ENCODE measurements at places on chromosomes 7 and 10.

DNA sequence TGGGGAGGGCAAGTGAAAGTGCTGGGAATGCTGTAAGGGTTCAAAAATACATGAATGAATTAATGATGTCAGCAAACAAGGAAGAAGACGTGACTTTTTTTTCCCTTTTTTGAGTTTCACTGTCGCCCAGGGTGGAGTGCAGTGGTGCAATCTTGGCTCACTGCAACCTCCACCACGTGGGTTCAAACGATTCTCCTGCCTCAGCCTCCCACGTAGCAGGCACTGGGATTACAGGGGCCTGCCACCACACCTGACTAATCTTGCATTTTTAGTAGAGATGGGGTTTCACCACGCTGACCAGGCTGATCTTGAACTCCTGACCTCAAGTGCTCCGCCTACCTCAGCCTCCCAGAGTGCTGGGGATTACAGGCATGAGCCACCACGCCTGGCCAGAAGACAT is 30.0 kb downstream of the DENND10 start:
- no peak for DNase-seq

- DNase-seq = no peak
Observed at GRCh38 chr7:41566581-41566980, 136.3 kb downstream of the INHBA start.

GRCh38 chr7:14177876-14178275 is 188.4 kb upstream of the ETV1 start:
- DNase-seq = no peak

- no peak for DNase-seq
Observed at GRCh38 chr7:38928506-38928905, 19.5 kb upstream of the VPS41 start.

- DNase-seq = no peak
Observed at GRCh38 chr7:100486111-100486636, 2.4 kb downstream of the NYAP1 start.

- no peak for DNase-seq
Observed at GRCh38 chr7:129514683-129515082, 12.4 kb downstream of the SMKR1 start.

GRCh38 chr7:73606801-73607691 is 17.3 kb downstream of the MLXIPL start:
- peak; percentile 64 for DNase-seq

DNA sequence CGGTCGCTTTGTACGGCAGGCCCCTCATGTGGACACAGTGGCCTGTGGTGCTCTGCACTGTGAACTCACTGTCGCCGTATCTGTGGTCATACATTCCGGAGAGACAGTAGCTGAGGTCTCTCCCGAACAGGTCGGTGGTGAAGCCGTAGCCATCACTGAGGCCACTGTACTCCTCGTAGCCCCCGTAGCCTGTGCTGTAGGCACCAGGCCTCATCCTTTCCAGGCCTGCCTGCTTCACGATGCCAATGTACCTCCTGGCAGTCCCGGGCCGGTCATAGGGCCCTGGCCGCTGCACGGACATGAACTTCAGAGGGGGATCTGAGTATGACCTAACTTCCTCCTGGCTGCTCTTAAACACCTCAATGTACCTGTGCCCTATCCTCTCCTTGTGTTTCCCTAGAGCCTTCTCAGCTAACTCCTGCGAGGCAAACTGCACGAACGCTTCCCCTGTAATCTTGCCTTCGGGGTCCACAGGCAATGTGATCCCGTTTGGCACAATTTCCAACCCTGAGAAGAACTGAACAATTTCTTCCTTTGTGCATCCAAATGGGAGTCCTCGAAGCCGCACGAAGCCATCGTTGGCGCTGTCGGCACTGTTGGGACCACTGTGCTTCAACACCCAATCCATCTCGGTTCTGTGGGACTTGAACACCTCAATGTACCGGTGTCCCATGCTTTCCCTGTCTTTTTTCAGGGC is 15.7 kb downstream of the FXYD4 start:
- DNase-seq = no peak

Data from CD4-positive, alpha-beta T cell treated with Interleukin-21 for 1 hour (primary cell).